Mesothelial cell of epicardium (in vitro differentiated cells): ENCODE measurements at places on chromosomes 12 and 14.

DNA sequence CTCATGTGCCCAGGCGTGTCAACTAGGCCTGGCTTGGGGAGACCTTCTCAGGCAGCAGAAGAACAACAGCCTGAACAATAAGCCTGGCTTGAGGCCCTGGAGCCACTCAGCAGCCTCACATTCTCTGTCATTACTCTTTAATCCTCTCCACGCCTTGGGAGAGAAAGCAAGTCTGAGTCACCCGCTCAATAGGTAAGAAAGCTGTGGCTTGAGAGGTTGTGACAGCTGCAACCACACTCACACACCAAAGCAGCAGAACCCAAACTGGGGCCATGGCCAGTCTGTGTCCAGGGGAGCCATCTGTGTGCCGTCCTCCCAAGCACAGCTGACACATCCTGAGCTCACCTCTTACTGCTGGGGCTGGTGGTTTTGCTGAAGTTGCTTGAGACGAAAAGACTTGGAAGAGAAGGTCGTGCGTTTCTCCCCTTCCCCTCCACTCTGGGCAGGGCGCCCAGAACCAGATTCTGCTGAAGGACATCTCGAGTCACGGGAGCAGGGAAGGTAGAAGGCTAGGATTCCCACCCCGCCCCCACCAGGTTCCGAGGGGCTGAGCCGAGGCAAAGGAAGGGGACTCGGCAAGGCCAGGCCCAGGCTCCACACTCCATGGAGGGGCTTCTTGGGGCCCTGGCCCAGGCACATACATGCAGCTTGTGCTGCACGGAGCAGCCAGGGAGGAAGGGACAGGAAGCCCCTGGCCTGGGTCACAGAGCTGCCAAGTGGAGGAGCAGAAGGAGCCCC lies 5.5 kb downstream of the TMEM63C start:
- DNase-seq = no peak

- DNase-seq = no peak
Observed at GRCh38 chr14:64118892-64119291, 175.3 kb downstream of the ESR2 start.

GRCh38 chr12:4041187-4041885 lies 168.1 kb upstream of the PARP11 start:
- no peak for DNase-seq

DNA sequence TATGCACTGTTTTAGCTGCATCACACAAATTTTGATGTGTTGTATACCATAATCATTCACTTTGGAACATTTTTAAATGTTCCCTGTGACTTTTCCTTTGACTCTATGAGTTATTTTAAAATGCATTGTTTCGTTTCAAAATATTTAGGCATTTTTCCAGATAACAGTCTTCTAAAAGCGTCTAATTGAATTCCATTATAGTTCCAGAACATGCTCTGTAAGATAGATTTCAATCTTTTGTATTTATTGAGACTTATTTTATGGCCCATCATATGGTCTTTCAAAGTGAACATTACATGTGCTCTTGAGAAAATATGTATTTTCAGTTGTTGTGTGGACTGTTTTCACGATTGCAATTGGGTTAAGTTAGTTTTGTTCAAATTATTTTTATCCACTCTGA lies 98.7 kb upstream of the ARHGAP5 start:
- no peak for DNase-seq

GRCh38 chr12:126051611-126052107 lies 986.4 kb downstream of the AACS start:
- no peak for DNase-seq

- DNase-seq = peak; percentile 76
Observed at GRCh38 chr12:6872073-6873048, 742 bp downstream of the SPSB2 start.

- no peak for DNase-seq
Observed at GRCh38 chr12:31626270-31626995, 33.1 kb upstream of the ETFBKMT start.

DNA sequence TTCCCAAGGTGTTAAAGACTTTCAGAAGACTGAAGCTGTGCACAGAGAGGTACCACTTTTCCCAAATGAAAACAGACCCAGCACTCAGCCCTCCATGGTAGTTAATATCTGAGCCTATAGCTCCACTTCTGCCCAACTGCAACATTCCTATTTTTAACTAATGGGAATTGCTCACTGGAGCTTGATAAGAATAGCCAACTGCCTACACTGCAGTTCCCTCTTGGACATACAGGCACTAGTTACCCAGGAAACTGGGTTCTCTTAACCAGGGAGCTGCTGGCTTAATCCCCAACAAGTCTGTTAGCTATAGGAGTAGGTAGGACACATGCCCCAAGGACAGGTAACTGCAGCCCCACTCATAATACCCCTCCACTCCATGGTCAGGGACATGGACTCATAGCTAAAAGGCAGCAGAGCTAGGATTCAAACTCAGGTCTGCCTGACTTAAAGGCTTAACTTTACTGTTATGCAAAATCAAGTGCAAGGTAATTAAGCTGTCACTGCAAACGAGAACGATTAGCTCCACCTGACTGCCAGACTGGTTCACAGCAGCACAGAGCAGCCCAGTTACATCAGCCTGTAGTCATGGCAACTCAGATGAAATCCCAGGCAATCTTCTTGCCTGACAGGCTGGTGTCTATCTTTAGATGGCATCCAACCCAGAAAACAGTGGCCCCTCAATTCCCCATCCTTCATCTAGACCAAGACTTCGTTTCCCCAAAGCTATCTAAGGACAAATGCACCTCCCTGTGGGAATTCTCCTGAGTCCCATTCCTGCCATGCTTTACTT lies 77.1 kb upstream of the ACTN1 start:
- no peak for DNase-seq

GRCh38 chr14:71582705-71583104 lies 349.5 kb upstream of the RGS6 start:
- no peak for DNase-seq

- DNase-seq = no peak
Observed at GRCh38 chr12:9334964-9335363, 126.8 kb upstream of the PZP start.

DNA sequence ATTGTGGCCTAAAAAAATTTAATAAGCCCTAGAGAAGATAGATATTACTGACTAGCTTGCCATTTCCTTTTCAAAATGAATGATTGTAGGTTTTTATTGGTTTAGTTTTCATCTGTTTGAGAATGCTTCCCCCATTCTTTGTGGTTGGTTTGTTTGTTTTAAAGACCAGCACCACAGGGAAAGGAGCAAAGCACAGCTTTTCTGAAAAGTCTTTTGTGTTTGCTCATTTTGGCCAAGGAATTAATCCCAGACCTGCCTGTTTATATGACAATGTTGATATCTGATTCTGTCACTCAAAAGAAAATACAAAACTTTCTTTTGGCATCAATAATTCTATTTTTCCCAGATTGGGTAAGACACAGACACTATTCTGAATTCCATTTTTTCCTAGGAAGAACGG lies 312.5 kb upstream of the FLRT2 start:
- DNase-seq = no peak

DNA sequence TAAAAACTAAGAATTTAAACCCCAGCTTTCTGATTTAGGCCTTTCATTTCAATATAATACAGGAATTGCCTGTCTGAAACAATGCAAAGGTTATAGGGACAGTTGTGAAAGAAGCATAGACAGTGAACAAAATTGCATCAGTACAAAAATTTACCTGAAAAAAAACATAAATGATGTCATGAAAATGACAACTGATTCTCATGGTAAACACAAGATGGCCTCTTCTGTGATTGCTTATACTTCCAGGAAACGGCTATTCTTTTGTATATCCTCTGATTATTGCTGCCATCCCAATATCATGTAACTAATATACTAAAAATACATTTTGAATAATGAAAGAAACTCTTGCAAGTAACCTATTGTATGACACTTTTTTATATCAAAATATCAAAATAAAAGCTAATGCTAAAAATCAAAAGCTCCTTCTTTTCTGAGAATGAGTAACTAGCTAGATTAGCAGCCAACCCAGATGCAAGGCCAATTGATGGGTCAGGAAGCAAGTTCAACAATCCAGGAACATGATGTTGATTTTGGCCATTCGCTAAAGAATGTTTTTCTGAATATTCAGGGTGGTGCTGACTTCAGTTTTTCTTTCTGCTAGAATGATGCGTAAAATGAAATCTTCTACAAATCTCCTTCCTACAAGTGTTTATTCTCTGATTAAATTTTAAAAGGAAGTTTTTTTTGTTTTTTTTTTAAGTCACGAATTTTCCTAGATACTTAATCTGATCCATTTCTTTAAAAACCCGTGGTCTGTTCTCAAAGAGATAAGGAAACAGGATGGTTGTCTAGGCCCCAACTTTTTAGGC lies 83.6 kb downstream of the ALX1 start:
- DNase-seq = no peak

DNA sequence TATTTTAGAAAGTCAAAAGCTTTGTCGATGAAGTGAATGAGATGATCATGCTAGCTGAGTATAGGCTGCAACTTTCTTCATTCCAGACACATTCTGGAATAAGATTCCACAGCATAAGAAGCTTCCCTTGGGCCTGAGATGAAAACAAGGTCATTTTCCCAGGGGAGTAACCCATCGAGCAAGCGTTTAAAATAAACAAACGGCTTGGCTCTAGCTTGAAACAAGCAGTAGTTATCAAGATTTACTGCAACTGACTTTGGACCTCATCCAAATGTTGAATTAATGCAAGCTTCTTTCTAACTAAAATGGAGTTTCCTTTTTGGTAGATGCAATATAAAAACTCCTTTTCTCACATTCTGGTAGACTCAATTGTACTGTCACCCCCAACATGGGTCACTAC lies 23.0 kb downstream of the KCNJ8 start:
- no peak for DNase-seq

DNA sequence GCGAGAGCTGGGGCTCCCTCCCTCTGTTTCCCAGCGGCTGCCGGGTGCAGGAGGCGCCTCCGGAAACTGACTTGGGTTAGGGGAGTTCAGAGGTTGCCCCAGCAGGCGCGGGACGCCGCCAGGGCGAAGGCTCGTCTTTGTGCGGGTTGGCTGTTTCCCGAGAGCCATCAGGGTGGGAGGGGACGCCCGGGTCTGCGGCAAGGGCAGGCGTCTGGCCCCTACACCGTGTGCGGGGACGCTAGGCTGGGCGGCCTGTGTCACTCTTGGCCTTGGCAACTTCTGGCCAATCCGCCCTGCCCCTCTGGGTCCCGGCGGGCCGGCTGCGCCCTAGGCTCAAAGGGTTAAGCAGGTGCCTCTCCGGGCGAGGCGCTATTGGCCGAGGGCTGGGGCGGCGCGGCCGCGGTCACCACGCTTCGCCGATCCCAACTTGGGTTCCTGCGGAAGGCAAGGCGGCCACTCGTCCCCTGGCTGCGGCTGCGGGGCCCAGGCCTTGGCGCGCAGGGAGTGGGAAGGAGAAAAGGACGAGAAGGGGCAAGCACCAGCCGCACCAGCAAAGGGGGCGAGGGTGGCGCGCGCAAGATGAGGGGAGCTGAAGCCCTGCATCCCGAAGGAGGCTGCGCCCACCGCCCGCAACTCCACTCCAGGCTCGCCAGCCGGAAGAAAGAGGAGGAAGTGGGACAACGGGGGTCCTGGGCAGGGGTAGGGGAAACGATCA lies 5.6 kb upstream of the NPAS3 start:
- no peak for DNase-seq

- no peak for DNase-seq
Observed at GRCh38 chr12:66623455-66623854, 55.4 kb downstream of the GRIP1 start.

DNA sequence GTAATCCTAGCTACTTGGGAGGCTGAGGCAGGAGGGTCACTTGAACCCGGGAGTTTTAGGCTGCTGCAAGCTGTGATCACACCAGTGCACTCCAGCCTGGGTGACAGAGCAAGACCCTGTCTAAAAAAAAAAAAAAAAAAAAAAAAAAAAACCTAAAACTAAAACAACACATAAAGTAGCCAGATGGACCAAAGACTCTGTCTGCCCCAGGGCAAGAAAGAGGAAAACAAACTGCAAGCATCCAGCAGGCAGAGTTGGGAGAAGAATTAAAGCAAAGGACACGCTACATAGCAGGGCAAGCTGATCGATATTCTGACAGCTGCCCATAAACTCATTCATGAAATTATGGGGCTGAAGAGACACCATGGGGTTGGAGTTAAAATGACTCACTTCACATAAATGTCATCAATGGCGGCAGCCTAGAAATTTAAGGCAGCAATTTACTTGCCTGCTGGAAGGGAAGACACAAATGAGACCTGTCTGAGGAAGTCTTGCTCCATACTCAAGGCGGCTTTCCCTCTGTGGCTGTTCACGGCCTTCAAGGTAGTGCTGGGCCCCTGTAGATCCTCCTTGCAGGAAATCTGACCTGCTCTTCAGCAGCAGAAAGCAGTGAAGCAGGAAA lies 259.1 kb upstream of the FKBP4 start:
- no peak for DNase-seq

DNA sequence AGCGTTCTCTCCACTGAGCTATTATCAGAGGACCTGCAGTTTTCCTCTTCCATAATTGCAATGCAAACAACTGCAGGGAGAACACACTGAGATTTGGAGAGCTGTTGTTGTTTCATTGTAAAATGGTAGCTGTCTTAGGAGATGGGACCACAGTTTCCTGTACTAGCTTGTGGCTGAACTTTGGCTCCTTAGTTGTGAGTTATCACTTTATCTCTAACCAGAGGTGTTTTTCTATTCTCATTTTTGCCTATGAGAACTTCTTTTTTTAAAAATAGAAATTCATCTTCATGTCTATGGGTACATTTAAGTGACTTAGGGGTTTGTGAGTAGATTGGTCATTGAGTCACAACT lies 216.5 kb downstream of the SLC38A4 start:
- no peak for DNase-seq
